A172 (cell line): ENCODE measurements at places on chromosomes 3 and 15. TPM values are rescaled to one million over a fixed set of nuclear protein-coding genes. Genes with fewer than 3 reads are reported as not detected.

DNA sequence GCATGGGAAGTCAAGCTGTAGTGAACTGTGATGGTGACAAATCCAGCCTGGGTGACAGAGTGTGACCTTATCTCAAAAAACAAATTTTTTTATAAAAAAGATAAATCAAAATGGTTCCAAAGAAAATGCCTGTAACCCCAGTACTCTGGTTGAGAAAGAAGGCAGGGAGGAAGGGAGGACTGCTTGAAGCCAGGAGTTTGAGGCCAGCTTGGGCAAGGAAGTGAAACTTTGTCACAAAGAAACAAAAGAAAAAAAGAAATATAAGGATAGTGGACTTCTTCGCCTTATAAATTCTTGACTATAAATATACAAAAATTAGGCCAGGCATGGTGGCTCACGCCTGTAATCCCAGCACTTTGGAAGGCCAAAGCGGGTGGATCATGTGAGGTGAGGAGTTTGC lies 34.1 kb downstream of the SMARCC1 start:
- no peak for DNase-seq

- no peak for DNase-seq
Observed at GRCh38 chr3:58249358-58250092, 11.9 kb downstream of the ABHD6 start.

DNA sequence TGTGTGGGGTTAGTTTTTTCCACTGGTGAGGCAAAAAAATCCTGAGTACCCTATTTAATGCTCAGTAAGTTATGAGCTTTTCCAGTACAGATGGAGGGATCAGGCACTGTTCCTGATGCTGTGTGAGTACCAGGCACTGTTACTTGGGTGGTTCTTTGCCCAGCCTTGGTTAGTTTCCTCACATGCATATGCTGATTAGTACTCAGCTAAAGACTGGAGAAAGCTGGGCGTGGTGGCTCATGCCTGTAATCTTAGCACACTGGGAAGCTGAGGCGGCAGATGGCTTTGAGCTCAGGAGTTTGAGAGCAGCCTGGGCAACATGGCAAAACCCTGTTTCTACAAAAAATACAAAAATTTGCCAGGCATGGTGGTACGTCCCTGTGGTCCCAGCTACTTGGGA lies 210.3 kb upstream of the SGO1 start:
- no peak for DNase-seq

DNA sequence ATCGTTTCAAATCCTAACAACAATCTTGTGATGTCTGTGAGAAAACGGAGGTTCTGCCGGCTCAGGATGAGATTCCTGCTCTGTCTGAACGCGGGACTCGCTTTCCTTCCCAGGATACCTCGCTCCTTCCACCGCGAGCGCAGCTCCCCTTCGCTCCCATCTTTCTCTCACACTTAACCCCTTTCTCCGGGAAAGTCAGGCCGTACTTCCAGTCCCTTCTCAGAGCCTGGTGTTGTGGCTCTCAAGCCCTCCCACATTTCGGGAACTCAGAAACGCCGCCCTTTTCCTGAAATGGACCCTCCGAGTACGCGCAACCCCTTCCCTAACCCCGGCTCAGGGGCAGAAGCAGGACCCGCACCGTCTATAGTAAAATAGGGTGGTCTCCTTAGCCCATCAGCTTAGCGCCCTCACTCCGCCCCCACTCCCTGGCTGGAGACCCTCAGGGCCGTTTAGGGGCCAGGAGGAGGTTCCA lies 378 bp upstream of the FEM1B start:
- DNase-seq: no peak

DNA sequence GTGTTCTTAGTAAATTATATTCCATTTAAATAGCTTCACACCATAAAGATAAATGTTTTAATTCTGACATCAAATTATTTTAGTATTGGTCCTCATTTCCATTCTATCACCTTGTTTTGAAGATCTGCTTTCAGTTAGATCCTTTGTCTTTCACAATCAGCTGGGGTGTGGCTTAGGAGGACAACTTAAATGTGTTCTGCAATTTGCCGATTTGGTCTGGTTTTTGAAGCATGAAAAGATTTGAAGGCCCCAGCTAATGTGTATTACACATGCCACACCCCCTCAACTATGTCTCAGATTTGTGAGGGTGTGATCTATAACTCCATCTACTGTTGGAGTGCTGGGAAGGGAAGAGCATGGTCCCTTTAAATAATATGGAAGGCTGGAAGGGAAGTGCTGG lies 516.1 kb upstream of the GOLIM4 start:
- no peak for DNase-seq

PIGZ gene
- 0.59 and 3.2 TPM in 2 replicates for total RNA-seq

- DNase-seq: peak; percentile 83
Observed at GRCh38 chr3:132029182-132029902, 5.5 kb downstream of the CPNE4 start.

DNA sequence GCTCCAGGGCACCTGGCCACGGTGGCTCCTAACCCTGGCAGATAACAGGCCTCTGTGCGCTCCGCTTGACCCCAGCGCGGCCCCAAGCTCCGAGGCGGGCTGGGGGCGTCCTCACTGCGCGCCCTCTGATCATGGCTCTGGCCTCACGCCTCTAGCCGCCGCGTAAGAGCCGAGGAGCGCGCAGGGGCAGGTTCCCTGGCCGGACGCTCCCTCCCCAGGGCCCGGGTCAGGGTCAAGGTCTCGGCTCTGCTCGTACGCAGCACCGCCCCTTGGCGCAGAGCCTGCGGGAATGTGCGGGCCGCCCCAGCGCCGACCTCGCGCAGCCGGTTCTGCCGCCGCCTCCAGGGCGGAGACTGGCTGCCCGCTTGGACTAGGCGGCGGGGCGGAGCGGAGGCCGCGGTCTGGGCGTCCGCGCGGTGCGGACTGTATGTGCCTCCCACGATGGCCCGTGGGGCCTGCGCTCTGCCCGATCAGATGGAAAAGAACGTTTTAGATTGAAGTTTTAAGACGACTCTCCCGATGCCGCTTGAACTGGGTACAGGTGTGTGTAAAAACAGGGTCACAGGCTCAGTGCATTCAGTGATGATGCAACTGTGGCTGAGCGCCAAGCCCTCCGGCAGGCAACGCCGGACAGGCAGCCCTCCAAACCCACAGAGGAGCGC lies 40.8 kb downstream of the CHST14 start:
- DNase-seq: no peak

DNA sequence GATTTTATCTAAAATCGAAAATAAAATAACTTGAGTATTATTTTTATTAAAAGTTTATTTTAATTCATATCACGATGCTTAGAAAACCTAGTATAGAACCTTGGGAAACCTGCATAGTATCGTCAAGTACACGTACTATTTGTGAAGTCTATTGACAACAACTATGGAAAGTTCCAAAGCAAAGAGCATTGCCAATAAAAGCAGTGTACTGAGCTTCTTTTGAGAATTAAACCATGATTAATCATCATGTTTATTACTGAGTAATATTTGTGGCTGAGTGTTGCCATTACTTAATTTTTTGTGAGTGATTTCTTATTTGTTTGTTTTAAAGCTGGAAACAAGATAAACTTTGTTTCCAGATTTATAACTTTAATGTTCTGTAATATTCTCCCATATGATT lies 674.1 kb downstream of the CADM2 start:
- no peak for DNase-seq

PLA2G4E gene
- total RNA-seq: not detected in 2 replicates

BOC gene
- total RNA-seq: 3.1 and 4.5 TPM in 2 replicates

LRRC31 gene
- total RNA-seq: not detected in 2 replicates

P2RY1 gene
- 0.19 TPM in 1 of 2 replicates, not detected in the other for total RNA-seq

DNA sequence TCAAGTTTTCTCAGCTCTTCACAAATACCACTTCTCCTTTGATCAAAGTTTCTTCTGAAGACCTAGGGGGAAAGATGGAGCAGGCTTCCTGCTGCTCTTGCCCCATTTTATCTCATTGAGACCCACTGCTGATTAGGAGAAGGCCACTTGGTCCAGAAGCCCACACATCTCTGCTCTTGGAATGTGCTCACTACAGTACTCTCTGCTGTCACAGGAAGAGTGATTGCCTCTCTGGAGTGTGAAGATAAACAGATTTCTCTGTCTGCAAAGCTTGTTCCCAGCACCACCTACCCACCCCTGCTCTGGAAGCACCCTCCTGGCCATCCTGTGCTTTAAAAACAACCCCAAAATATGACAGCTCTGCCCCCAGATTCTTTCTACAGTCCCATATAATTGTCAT lies 41.3 kb upstream of the PRTG start:
- no peak for DNase-seq

TGM5 gene
- 0.14 TPM in 1 of 2 replicates, not detected in the other for total RNA-seq

DNA sequence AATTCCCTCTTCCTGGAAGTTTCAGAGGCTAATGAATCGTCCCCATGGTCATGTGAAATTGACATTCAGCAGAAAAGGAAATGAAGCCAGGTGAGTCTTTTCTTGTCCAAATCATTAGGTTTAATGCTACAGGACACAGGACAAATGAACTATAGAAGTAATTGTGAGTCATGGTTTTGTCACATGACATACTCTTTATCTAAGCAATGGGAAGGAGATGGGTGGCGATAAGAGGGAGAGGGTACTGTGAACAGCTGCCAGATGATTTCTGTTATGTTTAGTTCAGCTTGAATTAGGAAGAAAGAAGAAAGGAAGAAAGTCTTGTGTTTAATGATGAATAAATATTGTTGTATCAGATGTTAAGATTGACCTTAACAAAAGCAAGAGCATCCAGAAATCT lies 515.4 kb upstream of the ZNF717 start:
- DNase-seq: no peak

EBLN2 gene
- 0.41 and 2.1 TPM in 2 replicates for total RNA-seq

C3orf80 gene
- total RNA-seq: 0.05 TPM in 1 of 2 replicates, not detected in the other

DNA sequence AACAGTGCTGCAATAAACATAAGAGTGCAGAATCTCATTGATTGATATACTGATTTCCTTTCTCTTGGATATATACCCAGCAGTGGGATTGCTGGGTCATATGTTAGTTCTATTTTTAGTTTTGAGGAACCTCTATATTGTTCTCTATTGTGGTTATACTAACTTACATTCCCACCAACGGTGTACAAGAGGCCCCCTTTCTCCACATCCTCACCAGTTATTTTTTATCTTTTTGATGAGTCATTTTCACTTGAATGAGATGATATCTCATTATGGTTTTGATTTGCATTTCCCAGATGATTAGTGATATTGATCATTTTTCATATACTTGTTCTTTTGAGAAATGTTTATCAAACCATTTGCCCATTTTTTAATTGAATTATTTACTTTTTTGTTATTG lies 12.4 kb upstream of the IREB2 start:
- DNase-seq: no peak

FANCD2OS gene
- total RNA-seq: not detected in 2 replicates

DNA sequence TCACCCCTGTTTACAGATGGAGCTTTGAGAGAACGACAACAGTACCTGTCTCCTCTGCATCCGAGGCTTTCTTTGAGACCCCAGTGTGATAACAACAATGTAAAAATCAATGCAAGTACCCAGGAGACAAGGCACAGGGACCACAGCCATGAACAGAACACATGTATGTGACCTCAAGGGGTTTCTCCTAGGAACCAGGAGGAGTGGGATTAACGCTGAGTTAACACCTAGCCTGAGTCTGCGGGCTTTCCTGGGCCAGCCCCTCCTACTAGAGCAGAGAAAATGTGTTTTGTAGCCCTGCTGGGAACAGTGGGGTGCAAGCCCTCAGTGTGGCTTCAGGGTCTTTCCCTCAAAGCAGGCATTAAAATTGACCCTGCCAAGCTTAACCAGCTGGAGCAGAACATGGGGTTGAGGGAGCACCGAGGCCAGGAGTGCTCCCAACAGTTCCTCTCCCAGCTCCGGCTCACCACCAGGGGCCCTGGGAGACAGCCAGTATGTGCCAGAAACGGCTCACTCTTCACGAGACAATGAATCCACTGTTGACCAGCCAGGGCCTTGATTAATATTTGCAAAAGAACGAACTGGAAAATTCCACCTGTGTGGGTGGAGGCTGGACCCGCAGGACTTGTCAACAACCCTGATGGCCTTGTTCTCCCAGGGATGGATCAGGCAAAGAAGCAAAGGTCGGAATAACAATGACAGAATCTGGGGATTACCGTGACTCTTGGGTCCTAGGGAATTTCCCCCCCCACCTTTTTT lies 3.6 kb downstream of the CHDH start:
- DNase-seq: peak; percentile 4

ZNF620 gene
- total RNA-seq: 2.5 and 2.7 TPM in 2 replicates

DNA sequence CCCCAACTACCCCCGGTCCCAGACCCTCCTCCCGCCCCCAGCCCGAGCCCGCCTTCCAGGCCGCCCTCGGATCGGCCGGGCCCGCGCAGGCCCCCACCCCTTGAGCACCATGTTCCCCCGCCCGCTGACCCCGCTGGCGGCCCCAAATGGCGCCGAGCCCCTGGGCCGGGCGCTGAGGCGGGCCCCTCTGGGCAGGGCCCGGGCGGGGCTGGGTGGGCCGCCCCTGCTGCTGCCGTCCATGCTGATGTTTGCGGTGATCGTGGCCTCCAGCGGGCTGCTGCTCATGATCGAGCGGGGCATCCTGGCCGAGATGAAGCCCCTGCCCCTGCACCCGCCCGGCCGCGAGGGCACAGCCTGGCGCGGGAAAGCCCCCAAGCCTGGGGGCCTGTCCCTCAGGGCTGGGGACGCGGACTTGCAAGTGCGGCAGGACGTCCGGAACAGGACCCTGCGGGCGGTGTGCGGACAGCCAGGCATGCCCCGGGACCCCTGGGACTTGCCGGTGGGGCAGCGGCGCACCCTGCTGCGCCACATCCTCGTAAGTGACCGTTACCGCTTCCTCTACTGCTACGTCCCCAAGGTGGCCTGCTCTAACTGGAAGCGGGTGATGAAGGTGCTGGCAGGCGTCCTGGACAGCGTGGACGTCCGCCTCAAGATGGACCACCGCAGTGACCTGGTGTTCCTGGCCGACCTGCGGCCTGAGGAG lies 472 bp downstream of the CHST14 start:
- no peak for DNase-seq

DNA sequence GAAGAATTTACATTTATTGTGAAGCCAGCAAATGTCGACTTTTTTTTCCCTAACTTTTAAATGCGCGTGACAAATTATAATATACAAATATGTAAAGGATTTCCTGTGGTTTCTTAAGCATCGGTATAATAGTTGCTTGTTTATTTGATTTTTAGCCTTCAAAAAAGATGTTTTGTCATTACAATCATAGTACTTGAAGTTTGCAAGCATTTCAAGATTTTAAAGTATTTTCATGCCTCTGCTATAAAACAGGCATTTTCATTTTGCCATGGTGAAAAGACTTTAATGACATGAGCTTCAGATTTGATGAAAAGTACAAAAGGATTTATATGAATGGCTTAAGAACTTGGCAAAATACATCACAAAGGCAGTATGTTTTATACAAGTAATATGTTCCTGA lies 9.4 kb upstream of the P2RY12 start:
- DNase-seq: no peak

GRCh38 chr3:39141171-39141995 lies 12.0 kb downstream of the CSRNP1 start:
- DNase-seq: peak; percentile 55

GRCh38 chr15:44193651-44194322 lies 1.3 kb downstream of the FRMD5 start:
- DNase-seq: peak; percentile 41

DNA sequence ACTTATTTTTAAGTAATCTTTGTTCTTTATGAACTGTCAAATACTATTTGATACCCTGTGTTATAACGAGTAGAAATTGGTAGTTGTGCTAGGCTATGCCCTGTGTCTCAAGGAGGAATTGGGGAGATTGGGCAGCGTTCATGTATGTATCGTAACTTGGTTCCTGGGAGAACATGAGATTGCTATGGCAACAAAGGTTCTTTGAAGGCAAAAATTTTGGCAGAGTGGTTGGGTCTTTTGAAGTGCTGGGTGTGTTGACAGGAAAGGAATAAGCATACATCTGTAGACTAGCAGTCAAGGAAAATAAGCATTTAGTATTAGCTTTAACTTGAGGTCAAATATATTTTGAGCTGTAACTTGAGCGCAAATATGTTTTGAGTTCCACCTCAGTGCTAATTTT lies 45.3 kb downstream of the TCF12 start:
- DNase-seq: no peak

- DNase-seq: no peak
Observed at GRCh38 chr15:47513471-47513870, 203.8 kb upstream of the SEMA6D start.
